Uterus (tissue), 4 donors: ENCODE measurements at places on chromosomes 16 and 17. TPM values are rescaled to one million over a fixed set of nuclear protein-coding genes. Genes with fewer than 3 reads are reported as not detected.

Gene TEKT1
- total RNA-seq, result 0.12 TPM

GRCh38 chr17:62093188-62094155, 28.4 kb upstream of the MED13 start:
- H3K4me3 ChIP-seq, result no peak overlapping the region
- no peaks in the 10 kb centered on the region for H3K4me1 ChIP-seq
- no peaks in the 10 kb centered on the region for H3K27me3 ChIP-seq
- H3K36me3 ChIP-seq, result no peaks in the 10 kb centered on the region
- no peak for DNase-seq

Gene MT1G
- not detected for total RNA-seq

Gene GAN
- 7.9 TPM for total RNA-seq

Gene KRT31
- total RNA-seq, result not detected

Gene SYT17
- 4.4 TPM for total RNA-seq

- H3K27me3 ChIP-seq, result no peaks in the 10 kb centered on the region
Observed at GRCh38 chr17:80986046-80986445, 5.6 kb upstream of the CHMP6 start.
